Sciatic nerve (tissue), 2 donors: ENCODE measurements at places on chromosomes 1 and 21. TPM values are rescaled to one million over a fixed set of nuclear protein-coding genes. Genes with fewer than 3 reads are reported as not detected.
A peak's percentile ranks its signal among the peaks of the same experiment; 100 is the strongest.

- no peak for DNase-seq
Observed at GRCh38 chr1:171597203-171597602, 24.8 kb upstream of the MYOCOS start.

GRCh38 chr1:8794605-8795004, 22.8 kb downstream of the RERE start:
- no peak for DNase-seq

GRCh38 chr1:43565600-43566360, 35.1 kb downstream of the PTPRF start:
- DNase-seq, result peak; percentile 84

GRCh38 chr1:183673605-183674323, 20.6 kb upstream of the APOBEC4 start:
- no peak for DNase-seq

Gene SPRR3
- total RNA-seq, result 0.45 TPM

Gene LORICRIN
- total RNA-seq, result not detected
